ENCODE measurements at places on chromosomes 7 and 10. TPM values are rescaled to one million over a fixed set of nuclear protein-coding genes. Genes with fewer than 3 reads are reported as not detected.

The CHRM2 gene
- not detected for total RNA-seq

The GIMAP6 gene
- total RNA-seq = 20.3 TPM

The AKR1C8 gene
- not detected for total RNA-seq

DNA sequence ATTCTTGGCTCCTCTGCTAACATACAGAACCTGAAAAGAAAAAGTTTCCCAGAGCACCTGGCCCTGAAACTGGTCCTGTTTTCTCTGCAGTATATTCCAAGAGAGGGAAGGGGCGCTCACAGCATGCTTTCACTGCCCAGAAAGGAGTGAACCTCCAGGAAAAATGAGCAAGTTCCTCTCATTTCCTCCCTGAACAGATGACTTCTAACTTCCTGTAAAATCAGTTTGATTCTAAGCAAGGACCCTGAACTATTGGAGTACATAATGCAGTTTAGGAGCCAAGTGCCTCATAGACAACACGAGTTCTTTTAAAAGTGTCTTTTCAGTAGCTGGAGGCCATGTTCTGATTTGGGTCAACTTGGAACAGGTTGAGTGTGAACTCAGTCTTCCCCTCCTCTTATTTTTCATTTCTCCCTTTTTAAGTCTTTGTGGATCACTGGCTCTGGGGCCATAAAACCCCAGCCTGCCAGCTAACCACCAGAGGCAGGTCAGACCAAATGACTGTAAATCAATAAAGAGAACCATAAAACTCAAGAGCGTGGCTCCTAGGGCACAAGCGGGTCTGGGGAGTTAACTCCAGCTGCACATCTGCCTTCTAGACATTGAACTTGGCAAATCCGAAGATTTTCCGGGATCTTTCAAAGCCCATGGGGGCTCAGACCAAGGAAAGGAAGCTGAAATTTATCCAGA lies 5.9 kb upstream of the LRRC18 start:
- H3K27me3 ChIP-seq = no peaks in the 10 kb centered on the region
- no peak for DNase-seq
- peaks cover 17% of the 10 kb centered on the region for H3K4me1 ChIP-seq

DNA sequence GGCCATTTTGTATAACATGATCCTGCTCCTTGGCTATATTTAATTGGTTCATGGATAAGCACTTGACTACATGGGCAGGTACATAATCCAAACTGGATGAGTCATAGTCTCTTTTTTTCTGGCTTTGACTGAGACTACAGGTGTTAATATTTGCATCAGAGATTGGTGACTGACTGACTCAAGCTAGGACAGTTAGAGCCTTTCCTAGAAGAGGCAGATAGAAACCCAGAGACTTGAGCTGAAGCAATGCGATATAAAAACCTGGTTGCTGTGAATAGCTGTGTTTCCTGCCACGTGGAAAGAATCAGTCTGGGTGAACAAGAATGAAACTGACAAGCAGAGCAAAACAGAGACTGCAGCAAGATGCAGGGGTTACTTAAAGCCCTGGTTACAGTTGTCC lies 81.0 kb downstream of the SAMD9 start:
- no peaks in the 10 kb centered on the region for H3K4me1 ChIP-seq
- DNase-seq = no peak
- no peaks in the 10 kb centered on the region for H3K27me3 ChIP-seq

- no peak for DNase-seq
- peaks cover 59% of the 10 kb centered on the region for H3K36me3 ChIP-seq
- no peak overlapping the region for H3K27ac ChIP-seq
- H3K27me3 ChIP-seq = no peaks in the 10 kb centered on the region
- H3K4me3 ChIP-seq = no peak overlapping the region
- no peaks in the 10 kb centered on the region for H3K4me1 ChIP-seq
These were observed 17.9 kb upstream of the CYREN start for GRCh38 chr7:135188298-135188984.

- H3K4me1 ChIP-seq = no peaks in the 10 kb centered on the region
- no peak overlapping the region for H3K27ac ChIP-seq
- no peak for DNase-seq
- no peaks in the 10 kb centered on the region for H3K27me3 ChIP-seq
These were observed 15.5 kb downstream of the ZNF488 start for GRCh38 chr10:47368431-47369180.

GRCh38 chr7:105452085-105452484 lies 63.4 kb upstream of the SRPK2 start:
- no peak overlapping the region for H3K27ac ChIP-seq
- H3K4me3 ChIP-seq = no peak overlapping the region
- no peak for DNase-seq
- H3K27me3 ChIP-seq = no peaks in the 10 kb centered on the region
- H3K4me1 ChIP-seq = no peaks in the 10 kb centered on the region

GRCh38 chr10:27607591-27607990 lies 103.5 kb downstream of the RAB18 start:
- H3K4me3 ChIP-seq = no peak overlapping the region
- no peak overlapping the region for H3K27ac ChIP-seq
- H3K36me3 ChIP-seq = no peaks in the 10 kb centered on the region
- no peaks in the 10 kb centered on the region for H3K4me1 ChIP-seq

DNA sequence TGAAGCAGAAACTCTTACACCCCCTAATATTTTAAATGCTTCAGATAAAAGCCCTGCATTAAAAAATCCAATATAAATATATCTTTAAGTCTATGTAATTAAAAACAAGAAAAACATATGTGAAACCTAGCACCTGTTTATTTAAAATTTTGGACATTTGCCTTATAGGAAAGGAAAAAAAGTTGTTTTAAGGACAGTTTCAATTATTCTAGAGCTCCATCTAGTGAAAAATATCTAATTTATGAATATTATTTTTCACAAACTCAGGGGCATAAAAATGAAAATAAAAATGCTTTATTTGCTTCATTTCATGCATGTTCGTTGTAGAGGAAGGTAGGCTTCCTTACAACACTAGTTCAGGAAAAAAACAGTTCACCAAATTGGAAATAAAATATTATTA lies 26.1 kb downstream of the ENKUR start:
- no peak overlapping the region for H3K4me3 ChIP-seq
- H3K27me3 ChIP-seq = no peaks in the 10 kb centered on the region
- H3K36me3 ChIP-seq = no peaks in the 10 kb centered on the region
- no peak overlapping the region for H3K27ac ChIP-seq

DNA sequence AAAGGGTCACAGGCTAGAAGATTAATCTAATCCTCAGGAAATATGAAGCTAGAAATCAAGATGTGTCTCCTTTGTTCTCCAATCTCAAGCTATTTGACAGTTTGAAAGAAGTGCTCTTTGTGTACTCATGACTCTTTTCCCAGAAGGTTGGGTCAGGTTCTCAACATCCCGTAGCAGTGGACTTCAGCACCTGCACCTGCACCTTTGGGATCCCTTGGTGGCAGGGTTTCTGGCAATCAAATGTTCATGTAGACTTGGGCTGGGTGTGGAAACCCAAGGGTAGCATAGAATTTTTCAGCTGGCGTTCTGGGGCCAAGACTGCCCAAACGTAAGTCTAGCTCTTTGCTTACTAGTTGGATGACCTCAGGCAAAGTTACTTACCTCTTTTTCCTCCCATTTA lies 134.4 kb downstream of the ADRA2A start:
- H3K27ac ChIP-seq = no peak overlapping the region
- no peaks in the 10 kb centered on the region for H3K27me3 ChIP-seq
- no peaks in the 10 kb centered on the region for H3K36me3 ChIP-seq
- DNase-seq = no peak
- H3K4me3 ChIP-seq = no peak overlapping the region
- no peaks in the 10 kb centered on the region for H3K4me1 ChIP-seq

DNA sequence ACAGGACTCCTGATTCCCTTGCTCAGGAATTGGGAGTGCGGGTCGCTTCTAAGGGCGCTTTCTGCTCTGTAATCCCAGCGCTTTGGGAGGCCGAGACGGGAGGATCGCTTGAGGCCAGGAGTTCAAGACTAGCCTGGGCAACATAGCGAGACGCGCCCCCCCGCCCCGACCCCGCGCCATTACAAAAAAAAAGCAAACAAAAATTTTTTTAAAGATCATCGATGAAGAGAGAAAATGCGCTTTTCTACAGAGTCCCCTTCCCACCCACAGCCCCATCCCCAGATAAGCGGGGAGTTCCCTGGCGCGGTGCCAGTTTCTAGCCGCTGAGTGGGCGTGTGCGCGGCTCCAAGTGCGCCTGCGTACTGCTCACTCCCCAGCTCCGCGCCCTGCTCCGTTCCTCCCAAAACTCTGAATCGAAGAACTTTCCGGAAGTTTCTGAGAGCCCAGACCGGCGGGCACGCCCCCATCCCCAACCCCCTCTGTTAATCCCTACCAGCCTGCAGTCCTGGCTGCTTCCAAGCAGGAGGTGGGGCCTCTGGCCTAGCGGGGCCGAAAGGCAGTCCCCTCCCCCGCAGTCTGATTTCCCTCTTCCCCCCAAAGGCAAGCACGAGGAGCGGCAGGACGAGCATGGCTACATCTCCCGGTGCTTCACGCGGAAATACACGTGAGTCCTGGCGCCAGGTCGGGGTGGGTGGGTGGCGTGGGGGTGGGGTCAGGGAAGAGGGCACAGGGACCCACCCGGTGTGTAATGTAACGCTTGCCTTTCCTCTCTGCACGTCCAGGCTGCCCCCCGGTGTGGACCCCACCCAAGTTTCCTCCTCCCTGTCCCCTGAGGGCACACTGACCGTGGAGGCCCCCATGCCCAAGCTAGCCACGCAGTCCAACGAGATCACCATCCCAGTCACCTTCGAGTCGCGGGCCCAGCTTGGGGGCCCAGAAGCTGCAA lies 1.0 kb downstream of the HSPB1 start:
- peaks cover 11% of the 10 kb centered on the region for H3K36me3 ChIP-seq
- peak overlapping the region; percentile 97 for H3K4me3 ChIP-seq
- no peak for DNase-seq
- peaks cover 48% of the 10 kb centered on the region for H3K4me1 ChIP-seq

GRCh38 chr10:91856637-91857036 lies 52.6 kb downstream of the FGFBP3 start:
- no peaks in the 10 kb centered on the region for H3K27me3 ChIP-seq
- H3K4me3 ChIP-seq = no peak overlapping the region
- no peak overlapping the region for H3K27ac ChIP-seq
- no peaks in the 10 kb centered on the region for H3K4me1 ChIP-seq

DNA sequence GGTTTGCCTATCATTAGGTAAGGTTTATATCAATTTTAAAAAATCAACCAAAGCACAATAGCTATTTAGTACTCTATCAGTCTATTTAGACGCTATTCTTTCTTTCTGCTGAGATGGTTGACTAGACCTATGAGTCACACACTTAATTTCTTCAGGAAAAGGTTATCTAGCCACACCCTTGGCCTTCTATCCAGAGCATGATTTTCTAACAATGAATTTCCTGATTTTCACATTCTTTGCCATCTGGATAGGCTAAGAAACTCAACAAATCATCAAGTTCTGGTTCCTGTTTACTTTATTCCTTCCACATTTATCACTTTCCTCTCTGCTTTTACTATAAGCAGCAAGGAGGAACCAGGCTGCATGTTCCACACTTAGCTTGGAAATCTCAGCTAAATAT lies 8.1 kb downstream of the PRPS1L1 start:
- H3K27ac ChIP-seq = peak overlapping the region; percentile 7
- no peaks in the 10 kb centered on the region for H3K36me3 ChIP-seq

- H3K27me3 ChIP-seq = no peaks in the 10 kb centered on the region
These were observed 436.2 kb upstream of the IGFBP3 start for GRCh38 chr7:46357290-46357689.

DNA sequence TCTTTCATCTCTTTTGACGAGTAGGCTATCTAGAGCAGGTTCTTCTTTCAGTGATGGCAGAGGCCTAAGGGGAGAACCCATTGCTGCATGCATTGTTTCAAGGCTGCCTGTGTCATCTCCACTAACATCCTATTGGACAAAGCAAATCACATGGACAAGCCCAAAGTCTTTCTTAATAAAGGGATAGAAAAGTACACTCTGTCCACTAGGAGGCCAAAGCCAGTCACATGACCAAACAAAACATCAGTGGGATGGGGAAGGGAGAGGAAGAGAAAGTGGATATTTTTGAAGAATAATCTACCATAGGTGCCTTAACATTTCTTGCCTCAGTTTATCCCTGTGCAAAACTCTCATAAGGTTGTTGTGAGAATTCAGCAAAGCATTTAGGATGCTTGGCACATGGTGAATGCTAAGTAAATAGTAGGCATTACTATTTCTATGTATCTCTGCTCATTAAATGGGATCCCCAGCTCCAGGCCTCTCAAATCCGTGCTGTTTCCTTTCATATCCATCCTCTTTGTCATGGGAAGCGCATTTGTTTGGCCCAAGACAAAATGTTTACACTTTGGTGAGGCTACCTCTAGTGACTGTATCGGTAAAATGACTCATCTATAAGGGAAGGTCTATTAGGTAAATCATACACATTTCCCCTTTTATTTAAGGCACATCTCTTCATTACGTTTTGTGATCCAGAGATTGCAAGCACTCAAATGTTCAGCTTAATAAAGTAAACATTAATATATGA lies 16.7 kb upstream of the CADPS2 start:
- H3K36me3 ChIP-seq = no peaks in the 10 kb centered on the region
- DNase-seq = no peak

DNA sequence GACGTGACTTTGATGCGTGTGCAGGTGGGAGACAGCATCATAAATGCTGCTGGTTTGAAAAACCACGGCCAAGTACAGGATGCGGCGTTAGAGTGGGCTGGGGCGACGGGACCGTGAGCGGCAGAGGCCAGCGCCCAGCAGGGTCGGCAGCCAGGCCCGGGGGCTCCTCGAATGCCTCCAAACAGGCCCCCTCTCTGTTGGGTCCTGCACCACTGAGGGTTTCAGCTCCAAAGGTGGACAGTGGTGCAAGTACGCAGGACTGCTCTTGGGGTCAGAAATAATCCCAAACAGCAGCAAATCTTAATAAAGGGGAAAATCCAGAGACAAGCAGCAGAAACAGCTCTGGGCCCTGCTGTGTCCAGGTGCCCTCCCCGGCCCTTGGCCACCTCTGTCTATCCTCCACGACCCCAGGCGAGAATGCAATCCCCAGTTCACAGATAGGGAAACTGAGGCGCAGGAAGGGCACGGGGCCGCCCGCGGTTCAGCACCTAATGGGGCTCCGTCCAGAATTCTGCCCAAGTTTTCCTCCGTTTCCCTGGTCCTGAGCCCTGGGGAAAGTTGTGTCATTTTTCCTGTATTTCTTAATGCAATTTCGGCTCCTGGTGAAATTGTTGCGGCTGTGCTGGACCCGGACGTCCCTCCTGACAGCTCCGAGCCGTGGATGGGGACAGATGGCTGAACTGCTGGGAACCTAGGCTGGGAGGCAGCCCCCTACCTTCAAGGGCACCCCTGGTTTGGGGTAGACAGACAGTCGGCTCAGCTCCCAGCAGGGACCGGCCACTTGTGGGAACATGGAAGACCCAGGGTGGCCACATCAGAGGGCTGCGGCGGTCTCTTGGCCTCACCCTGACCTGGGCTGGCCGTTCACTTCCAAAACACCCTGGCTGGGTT lies 97.4 kb downstream of the FOXL3 start:
- no peak overlapping the region for H3K27ac ChIP-seq
- no peak overlapping the region for H3K4me3 ChIP-seq
- H3K36me3 ChIP-seq = no peaks in the 10 kb centered on the region
- no peaks in the 10 kb centered on the region for H3K4me1 ChIP-seq
